ENCODE measurements at places on chromosomes 2 and 18. TPM values are rescaled to one million over a fixed set of nuclear protein-coding genes. Genes with fewer than 3 reads are reported as not detected.

GRCh38 chr2:10844097-10844496 is 31.5 kb upstream of the PDIA6 start:
- peaks cover 11% of the 10 kb centered on the region for H3K27me3 ChIP-seq
- peak; percentile 38 for DNase-seq
- H3K4me3 ChIP-seq: no peak overlapping the region
- no peaks in the 10 kb centered on the region for H3K4me1 ChIP-seq
- H3K27ac ChIP-seq: no peak overlapping the region

- no peak overlapping the region for H3K27ac ChIP-seq
- H3K27me3 ChIP-seq: no peaks in the 10 kb centered on the region
- DNase-seq: no peak
- no peaks in the 10 kb centered on the region for H3K4me1 ChIP-seq
- H3K4me3 ChIP-seq: no peak overlapping the region
Measured at GRCh38 chr2:44598330-44599119, 236.8 kb downstream of the CAMKMT start.

Gene GALNT13
- not detected for total RNA-seq

Gene DSG3
- not detected for total RNA-seq
